ENCODE measurements at places on chromosomes 2 and 18.

DNA sequence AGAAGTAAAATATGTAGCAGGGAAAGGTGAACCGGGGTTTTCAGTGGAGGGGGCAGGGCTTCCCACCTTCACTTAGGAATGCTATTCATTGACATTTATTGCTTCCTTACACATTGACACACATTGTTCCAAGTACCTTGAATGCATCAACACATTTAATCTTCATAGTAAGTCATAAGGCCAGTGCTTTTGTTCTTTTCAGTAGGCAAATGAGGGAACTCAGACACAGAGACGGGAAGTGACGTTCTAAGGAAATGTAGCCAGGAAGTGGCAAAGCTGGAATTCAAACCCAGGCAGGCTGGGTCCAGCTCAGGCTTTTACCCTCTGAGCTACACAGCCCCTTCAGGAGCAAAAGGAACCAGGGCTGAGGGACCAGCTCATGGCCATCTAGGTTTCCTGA lies 20.7 kb downstream of the BMP10 start:
- DNase-seq: no peak

DNA sequence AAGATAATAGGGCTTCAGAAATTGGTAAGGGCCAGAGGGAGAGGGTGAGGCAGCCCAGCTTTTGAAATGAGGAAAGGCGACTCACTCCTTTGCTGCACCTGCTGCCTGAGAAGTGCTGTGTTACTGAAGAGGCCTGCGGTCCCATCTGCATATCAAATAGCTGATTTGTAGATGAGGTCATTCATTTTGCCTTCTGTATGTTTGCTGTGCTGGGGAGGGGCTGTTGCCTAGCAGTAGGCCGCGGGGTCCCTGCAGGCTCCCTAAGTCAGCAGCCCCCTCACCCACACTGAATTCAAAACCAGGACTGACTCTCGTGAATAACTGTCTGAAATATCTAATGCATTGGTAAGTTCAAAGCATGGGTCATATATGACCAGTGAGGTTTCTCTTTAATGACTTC lies 377.2 kb downstream of the SOX11 start:
- DNase-seq: no peak

GRCh38 chr2:15348045-15348444 lies 213.1 kb downstream of the NBAS start:
- DNase-seq: no peak

GRCh38 chr2:235749121-235749770 lies 255.4 kb downstream of the AGAP1 start:
- DNase-seq: no peak

DNA sequence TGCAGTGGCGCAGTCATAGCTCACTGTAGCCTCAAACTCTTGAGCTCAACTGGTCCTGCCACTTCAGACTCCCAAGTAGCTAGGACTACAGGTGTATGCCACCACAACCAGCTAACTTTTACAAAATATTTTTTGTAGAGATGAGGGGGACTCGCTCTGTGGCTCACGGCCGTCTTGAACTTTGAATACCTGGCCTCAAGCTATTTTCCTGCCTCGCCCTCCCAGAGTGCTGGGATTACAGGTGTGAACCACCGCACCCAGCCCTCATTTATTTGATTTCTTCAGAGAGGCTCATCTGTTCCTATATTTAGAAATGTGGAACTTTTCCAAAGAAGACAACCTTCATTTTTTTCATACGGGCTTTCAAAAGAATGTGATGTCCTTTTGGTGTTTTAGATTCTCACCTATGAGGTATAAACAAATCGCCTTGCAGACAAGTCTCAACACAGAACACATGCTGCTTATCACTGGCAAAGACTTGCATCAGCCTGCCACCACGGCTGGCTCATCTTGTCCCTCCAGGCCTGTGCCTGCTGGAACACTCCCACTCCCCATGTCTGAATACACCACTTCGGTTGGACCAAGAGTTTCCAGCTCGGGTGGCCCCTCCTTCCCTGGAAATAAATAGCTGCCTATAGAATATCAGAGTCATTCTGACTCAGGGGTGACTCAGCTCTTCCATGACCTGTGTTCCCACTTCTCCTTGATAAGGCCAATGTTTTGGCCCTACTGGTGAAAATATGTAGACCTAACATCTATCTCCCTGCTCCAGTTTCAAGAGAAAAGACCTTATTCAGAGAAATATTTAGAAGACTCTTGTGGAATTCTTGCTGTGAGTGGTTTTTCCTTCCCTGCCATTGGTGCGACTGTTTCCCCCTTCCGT lies 202.6 kb downstream of the TGIF1 start:
- DNase-seq: no peak

GRCh38 chr2:237352279-237352845 lies 61.6 kb downstream of the COL6A3 start:
- no peak for DNase-seq

DNA sequence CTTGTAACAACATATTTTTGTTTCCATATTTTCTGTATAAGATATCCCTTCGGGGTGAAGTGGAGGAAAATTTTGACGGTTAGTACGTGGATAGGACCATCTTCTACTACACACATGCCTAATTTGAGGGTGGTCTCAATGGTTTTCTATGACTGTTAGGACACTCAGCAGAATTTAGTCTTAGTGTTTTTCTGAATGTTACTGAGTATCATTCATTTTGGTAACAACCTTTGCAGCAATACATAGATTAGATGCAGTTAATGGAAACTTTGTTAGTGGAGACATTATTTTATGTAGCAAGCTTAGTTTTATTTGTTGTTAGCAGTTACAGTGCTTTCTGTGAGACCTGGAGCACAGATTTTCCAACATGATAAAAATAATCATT lies 1.6 kb downstream of the ITGAV start:
- no peak for DNase-seq

- DNase-seq: no peak
Observed at GRCh38 chr2:207533461-207534008, 3.8 kb downstream of the CREB1 start.

DNA sequence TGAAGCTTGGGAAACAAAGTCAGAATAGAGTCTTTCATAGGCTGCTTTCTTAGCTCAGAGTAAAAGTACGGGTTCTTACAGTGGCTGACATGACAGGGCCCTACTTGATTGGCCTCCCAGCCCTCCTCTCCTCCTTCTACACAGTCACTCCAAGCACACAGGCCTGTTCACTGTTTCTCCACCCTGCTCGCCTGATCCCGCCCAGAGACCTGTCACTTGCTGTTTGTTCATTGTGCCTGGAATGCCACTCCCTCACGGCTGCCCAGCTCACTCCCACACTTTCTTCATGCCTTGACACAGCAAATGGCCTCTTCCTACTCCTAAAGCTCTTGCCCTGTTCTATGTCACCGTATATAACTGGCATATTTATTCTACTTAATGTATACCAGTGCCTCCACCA lies 104.8 kb downstream of the MAP4K4 start:
- DNase-seq: no peak

GRCh38 chr2:56889738-56890137 lies 705.9 kb downstream of the CCDC85A start:
- no peak for DNase-seq

Measured in neuronal stem cell (in vitro differentiated cells).